Stimulated activated CD4-positive, alpha-beta T cell treated with anti-CD3 and anti-CD28 coated beads, Interleukin-4, amount 100 ng/mL, for 4 hours (primary cell): ENCODE measurements at places on chromosomes 4 and X.

DNA sequence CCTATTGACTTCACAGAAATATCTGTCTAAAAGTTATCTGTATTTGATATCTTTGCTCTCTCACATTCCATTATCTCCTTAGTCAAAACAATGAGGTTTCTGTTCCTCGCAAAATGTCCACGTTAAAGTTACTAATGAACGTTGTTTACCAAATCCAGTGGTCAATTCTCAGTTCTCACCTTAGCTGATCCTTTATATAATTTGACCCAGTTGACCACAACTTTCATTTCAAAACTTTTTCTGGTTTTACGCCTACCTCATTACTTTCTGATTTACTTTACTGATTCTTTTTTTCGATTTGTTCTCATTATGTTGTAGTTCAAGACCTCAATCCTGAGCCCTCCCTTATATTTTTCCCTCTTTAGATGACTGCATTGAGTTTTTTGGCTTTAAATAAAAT lies 186.6 kb downstream of the IL1RAPL1 start:
- DNase-seq: no peak

DNA sequence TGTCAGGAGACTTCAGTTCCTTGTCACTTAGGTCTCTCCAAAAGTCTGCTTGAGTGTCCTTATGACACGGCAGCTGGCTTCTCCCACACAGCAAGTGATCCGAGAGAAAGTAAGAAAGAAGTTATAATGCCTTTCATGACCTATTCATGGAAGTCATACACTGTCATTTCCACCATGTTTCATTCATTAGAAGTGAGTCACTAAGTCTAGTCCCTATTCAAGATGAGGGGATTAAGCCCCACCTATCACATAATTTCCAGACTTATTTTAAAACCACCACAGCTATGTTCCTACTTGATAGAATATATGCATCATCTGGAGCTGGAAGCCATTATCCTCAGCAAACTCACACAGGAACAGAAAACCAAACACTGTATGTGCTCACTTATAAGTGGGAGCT lies 25.2 kb upstream of the COL25A1 start:
- no peak for DNase-seq

- no peak for DNase-seq
These were observed 10.2 kb upstream of the RENBP start for GRCh38 chrX:153954558-153955227.

GRCh38 chr4:143514901-143515300 lies 1.4 kb downstream of the SMARCA5 start:
- DNase-seq: no peak

GRCh38 chr4:112311516-112311915 lies 14.3 kb downstream of the ALPK1 start:
- no peak for DNase-seq

GRCh38 chrX:115174548-115174947 lies 14.7 kb upstream of the RBMXL3 start:
- DNase-seq: no peak

DNA sequence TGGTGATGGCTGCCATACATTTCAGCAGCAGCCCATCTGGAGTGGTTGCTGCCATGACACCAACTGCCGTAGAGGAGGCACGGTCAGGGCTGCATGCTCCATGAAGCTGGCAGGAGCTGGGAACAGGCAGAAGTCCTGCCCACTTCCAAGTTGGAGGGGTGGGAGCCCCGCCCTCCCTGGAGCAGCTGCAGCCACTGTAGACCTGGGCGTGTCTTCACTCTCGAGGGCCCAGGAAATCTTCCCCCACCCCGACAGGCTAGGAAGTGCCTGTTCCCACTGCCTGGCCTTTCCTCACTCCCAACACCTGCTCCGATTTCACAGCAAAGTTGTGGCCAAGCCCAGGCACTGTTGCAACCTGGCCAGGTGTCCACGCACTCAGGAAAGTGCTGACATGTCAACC lies 42.3 kb downstream of the NALF2 start:
- no peak for DNase-seq

GRCh38 chrX:17608888-17609287 lies 128.4 kb upstream of the SCML1 start:
- no peak for DNase-seq

DNA sequence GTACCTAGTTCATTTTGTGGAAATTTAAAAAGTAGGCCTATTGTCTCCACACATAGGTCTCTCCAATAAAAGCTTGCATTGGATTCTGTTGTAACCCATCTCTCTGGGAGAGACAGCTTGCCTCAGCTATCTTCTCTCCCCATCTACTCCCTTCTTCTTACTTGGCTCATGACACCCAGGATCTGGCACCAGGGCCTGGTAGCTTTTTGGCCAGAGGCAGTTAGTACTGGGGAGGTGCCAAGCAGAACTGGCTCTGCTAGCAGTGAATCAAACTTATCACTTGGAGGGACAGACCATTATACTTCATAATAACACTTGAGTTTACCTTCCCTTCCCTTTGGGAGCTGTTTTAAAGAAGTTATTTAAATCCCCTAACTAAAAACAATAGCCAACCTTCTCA lies 31.8 kb downstream of the PLAC1 start:
- DNase-seq: no peak

- no peak for DNase-seq
These were observed 12.1 kb upstream of the PRKG2 start for GRCh38 chr4:81227138-81227537.

GRCh38 chr4:147651563-147651962 lies 32.4 kb downstream of the PRMT9 start:
- no peak for DNase-seq

GRCh38 chr4:47538825-47539154 lies 53.7 kb downstream of the ATP10D start:
- no peak for DNase-seq

DNA sequence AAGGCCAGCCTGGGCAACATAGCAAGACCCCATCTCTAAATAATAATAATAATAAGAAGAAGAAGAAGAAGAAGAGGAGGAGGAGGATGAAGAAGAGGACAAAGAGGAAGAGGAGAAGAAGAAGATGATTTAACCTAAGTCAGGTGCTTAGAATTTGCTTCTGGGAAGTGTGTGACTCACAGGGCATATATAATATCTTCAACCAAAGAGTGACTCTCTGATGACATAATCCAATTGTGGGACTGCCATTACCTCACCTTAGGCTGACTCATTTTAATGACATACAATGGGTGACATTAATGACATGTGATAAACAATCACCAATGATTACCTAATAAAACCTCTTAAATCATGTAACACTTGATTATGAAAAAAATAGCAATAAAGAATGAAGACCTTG lies 32.7 kb upstream of the MBTPS2 start:
- no peak for DNase-seq

- DNase-seq: no peak
These were observed 534.8 kb upstream of the HTR2C start for GRCh38 chrX:114049063-114049462.

DNA sequence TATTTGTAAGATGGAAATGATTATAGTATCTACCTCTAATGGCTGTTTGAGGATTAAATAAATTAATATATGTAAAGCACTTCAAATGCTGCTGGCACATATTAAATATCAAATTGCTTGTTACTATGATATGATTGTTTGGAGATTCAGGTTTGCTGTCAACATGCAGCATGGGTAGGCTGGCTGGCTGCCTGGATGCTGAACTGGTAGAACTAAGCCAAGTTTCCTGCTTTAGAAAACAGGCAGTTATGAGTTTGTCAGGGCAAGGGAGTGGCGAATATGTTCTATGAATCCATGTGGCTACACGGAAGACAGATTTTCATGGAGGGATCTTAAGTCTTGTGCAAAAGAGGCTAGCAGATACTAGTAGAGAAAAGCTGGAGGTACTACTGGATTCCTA lies 239.6 kb downstream of the GBA3 start:
- DNase-seq: no peak

GRCh38 chr4:98482503-98482846 lies 175.9 kb downstream of the TSPAN5 start:
- DNase-seq: no peak

GRCh38 chr4:146381263-146381872 lies 140.4 kb downstream of the SLC10A7 start:
- no peak for DNase-seq

- no peak for DNase-seq
These were observed 1473.6 kb downstream of the STIM2 start for GRCh38 chr4:28334249-28334648.

GRCh38 chrX:20442597-20442996 lies 175.9 kb upstream of the RPS6KA3 start:
- DNase-seq: peak; percentile 77

DNA sequence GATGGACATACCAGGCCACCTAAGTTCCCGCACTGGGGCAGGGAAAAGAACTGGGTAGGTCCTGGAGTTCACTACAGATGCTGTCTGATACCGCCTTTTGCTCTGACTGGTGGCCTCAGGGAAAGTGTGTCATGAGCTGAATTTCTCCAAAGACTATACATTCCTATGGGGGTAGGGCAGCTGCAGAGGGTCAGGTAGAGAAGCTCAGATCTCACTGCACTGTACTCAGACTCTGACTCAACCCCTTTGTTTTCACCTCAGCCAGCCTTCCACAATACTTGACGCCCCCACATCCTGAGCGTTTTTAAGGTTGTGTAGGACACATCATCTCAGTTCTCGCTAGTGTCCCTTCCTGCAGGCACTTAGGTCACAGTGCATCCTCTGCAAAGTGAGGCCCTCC lies 7.8 kb downstream of the GATB start:
- no peak for DNase-seq

- no peak for DNase-seq
These were observed 161.5 kb upstream of the GPR101 start for GRCh38 chrX:137195296-137195695.

- DNase-seq: no peak
These were observed 80.6 kb downstream of the FRYL start for GRCh38 chr4:48699475-48699874.

- no peak for DNase-seq
These were observed 75.2 kb downstream of the ANKRD50 start for GRCh38 chr4:124637321-124637720.

DNA sequence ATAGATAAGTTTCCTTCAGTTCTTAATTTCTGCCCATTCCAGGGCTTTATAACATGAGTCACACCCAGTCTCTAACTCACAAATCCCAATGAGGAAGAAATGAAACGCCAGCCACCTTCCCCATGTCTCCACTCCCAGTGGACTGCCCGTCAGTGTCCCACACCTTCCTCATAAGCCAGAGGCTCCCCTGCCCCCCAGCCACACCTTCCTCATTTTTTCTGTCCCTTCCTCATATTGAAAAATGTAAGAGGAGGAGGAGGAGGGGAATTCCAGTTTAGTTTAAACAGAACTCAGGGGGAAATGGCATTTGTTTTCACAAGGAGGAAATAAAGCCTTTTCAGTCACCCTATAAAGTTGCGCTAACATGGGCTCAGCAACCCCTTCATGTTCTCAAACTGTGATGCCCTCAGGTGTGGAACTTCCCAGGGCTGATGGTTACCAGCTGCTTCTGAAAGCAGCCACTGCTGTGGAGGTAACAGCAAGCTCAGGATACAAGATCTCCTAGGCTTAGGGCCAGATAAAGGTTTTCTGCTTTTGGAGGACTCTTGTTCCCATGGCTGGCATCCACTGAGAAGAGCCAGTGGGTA lies 97.8 kb downstream of the PARM1 start:
- no peak for DNase-seq

- DNase-seq: peak; percentile 17
These were observed 44.1 kb downstream of the DTHD1 start for GRCh38 chr4:36325499-36325898.

GRCh38 chrX:121109986-121110385 lies 62.6 kb downstream of the GLUD2 start:
- no peak for DNase-seq

GRCh38 chrX:105723966-105724735 lies 98.2 kb upstream of the NRK start:
- no peak for DNase-seq

DNA sequence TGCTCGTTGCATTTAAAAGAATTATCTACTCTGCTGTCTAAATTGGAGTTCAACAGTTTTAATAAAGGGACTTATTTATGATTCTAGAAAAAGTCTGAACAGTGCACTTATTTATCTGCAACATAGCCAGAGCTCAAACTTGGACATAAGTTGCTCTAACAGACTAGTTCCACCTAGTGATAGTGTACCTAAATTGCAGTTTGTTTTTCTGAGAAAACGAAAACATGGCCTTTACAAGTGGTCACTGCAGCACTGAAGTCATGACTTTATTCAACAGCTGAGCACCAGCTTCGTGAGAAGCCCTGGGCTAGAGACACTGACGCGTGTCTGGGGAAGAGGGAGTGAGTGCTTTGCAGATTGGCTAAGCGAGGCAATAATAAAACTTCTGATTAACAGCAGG lies 77.3 kb upstream of the IGSF1 start:
- DNase-seq: no peak

GRCh38 chr4:113406723-113407016 lies 354.9 kb downstream of the CAMK2D start:
- DNase-seq: no peak

DNA sequence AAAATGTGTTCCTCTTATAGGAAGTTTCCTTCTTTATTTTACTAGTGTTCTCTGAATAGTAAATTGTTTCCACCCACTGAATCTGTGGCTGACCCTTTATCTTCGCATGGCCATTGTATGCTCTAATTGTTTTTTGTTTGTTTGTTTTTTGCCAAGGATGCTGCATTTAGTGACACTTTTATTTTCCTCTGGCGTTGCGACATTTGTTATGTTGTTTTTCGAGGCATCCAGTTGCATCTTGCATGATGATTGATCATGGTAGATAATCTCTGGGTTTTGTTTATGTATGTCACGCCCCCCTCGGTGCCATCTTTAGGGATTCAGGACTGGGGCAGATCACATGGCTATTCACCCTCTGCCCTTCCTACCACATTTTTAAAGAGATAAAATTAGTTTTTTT lies 2.2 kb downstream of the NMU start:
- DNase-seq: no peak

GRCh38 chr4:153297116-153297515 lies 47.4 kb upstream of the MND1 start:
- no peak for DNase-seq

GRCh38 chr4:174204164-174204831 lies 79.2 kb downstream of the FBXO8 start:
- DNase-seq: no peak

GRCh38 chrX:12488220-12488619 lies 303.0 kb upstream of the PRPS2 start:
- DNase-seq: no peak

GRCh38 chr4:133866328-133866699 lies 335.3 kb downstream of the PABPC4L start:
- no peak for DNase-seq

GRCh38 chrX:5031792-5032191 lies 1196.9 kb downstream of the NLGN4X start:
- DNase-seq: no peak
